ENCODE measurements at places on chromosomes 7 and 10.

GRCh38 chr7:44787041-44787440 lies 9.4 kb upstream of the PPIA start:
- H3K4me1 ChIP-seq: no peaks in the 10 kb centered on the region
- H3K27ac ChIP-seq: no peak overlapping the region
- H3K4me3 ChIP-seq: no peak overlapping the region
- DNase-seq: no peak
- no peaks in the 10 kb centered on the region for H3K27me3 ChIP-seq
- H3K36me3 ChIP-seq: no peaks in the 10 kb centered on the region

DNA sequence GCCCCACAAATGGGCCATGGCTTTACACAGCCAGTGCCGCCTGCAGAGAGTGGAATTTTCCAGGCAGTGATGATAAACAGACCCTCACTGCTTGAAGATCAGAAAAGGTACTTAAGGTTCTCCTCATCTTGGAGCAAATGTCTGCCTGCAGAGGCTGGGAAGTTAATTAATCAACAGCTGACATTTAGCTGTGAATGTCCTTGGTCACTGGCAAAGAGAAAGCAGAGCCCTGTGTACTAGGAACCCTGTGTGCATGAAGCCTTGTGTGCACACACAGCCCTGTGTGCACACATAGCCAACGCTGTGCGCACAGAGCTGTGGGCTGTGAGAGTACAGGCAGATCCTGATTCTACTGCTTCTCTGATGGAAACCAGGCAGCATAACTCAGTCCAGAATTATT lies 291.6 kb upstream of the MKI67 start:
- H3K36me3 ChIP-seq: no peaks in the 10 kb centered on the region
- H3K27ac ChIP-seq: no peak overlapping the region
- no peaks in the 10 kb centered on the region for H3K27me3 ChIP-seq
- no peaks in the 10 kb centered on the region for H3K4me1 ChIP-seq
- no peak for DNase-seq

DNA sequence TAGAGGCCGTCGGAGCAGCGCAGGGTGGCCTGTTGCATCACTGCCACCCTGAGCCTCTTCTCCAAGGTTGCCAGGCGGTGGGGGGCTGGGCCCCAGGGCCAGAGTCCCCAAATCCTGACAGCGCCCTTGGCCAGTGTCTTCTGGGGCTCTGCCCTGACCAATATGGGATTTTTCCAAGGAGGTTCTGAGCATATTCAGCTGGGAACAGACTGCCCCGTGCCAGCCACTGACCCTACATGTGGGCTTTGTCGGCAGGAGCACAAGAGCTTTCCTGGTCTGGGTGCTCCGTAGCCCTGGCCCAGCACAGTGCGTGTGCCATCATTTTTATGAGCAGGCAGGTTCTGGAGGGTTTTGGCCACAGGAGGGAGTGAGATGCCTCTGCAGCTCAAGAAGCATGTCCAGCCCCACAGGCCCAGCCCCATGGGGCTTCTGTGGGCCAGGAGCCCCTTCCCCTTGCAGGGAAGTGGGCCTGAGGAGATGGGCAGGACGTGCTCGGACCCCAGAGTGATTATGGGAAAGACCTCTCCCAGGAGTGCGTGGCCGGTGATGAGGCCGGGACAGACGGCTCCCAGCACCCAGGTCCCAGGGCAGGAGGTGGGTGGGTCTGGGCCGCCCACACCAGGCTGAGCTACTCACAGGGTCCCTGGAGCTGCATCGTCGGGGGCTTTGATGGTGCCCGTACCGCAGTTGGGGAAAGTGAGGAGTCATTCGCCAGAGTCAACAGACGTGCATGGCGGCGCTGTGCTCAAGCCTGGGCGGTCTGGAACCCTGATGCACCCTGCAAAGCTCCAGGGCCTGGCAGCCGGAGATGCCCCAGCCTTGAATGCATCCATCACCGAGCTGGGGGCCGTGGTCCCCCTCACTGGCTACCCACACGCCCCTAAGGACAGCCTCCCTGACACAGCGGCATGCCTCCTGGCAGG lies 66.6 kb downstream of the PWWP2B start:
- H3K27ac ChIP-seq: no peak overlapping the region
- no peak for DNase-seq
- H3K4me3 ChIP-seq: no peak overlapping the region
- no peaks in the 10 kb centered on the region for H3K27me3 ChIP-seq
- H3K36me3 ChIP-seq: no peaks in the 10 kb centered on the region
- H3K4me1 ChIP-seq: no peaks in the 10 kb centered on the region

DNA sequence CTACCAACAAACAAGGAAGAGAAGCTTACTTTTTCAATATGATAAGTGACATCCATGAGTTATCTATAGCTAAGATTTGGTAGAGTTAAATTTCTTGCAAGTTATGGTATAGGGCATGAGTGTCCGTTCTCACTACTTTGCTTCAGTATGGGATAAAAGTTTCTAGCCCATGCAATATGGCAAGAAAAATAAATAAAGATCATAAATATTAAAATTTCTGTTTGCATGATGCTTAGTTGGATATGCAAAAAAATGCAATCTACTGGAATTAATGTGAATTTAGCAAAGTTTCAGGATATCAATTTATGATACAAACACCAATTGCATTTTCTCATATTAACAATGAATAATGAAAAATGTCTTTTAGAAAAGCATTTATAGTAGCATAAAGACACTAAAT lies 148.7 kb upstream of the ADARB2 start:
- H3K4me3 ChIP-seq: no peak overlapping the region
- DNase-seq: no peak
- H3K36me3 ChIP-seq: no peaks in the 10 kb centered on the region
- no peaks in the 10 kb centered on the region for H3K27me3 ChIP-seq

- no peak for DNase-seq
- no peak overlapping the region for H3K27ac ChIP-seq
- no peaks in the 10 kb centered on the region for H3K27me3 ChIP-seq
- no peak overlapping the region for H3K4me3 ChIP-seq
- H3K4me1 ChIP-seq: no peaks in the 10 kb centered on the region
- H3K36me3 ChIP-seq: peaks cover 28% of the 10 kb centered on the region
These were observed 105.0 kb downstream of the PHTF2 start for GRCh38 chr7:77903597-77903996.

GRCh38 chr10:20962165-20962564 lies 65.1 kb upstream of the NEBL start:
- DNase-seq: no peak
- no peaks in the 10 kb centered on the region for H3K4me1 ChIP-seq
- H3K27ac ChIP-seq: no peak overlapping the region
- no peak overlapping the region for H3K4me3 ChIP-seq
- H3K36me3 ChIP-seq: no peaks in the 10 kb centered on the region

GRCh38 chr10:129880191-129880870 lies 83.7 kb downstream of the EBF3 start:
- no peak for DNase-seq
- no peak overlapping the region for H3K27ac ChIP-seq
- no peaks in the 10 kb centered on the region for H3K36me3 ChIP-seq
- H3K4me3 ChIP-seq: no peak overlapping the region

DNA sequence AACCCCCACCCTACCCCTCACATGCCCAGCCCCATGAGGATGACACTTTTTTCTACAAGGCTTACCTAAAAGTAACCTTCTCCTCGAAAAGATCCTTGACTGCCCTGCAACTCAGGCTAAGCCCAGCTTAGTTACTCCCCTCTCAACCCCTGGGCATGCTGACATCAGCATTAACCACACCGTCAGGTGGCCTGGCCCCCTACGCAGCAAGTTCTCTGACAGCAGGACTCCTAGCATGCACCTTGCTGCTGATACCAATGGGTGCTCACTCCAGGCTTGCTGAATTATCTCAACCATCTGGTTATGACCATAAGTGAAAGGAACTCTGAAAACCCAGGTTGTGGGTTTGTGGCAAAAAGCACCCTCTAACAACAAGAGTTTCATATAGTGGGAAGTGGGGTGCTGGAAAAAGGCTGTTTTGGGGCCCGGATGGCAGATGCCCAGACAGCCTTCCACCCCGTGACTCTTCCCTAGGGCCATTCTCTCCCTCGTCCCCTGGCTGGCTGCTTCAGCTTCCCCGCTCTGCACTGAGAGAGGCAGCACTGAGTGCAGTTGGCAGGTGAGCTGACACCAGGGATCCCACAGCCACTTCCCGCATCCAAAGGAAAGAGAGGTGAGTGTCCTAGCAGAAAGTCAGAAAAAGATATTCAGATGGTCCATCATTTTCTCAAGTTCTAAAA lies 518.9 kb downstream of the KCNMA1 start:
- H3K27ac ChIP-seq: no peak overlapping the region
- no peak overlapping the region for H3K4me3 ChIP-seq
- no peak for DNase-seq
- H3K4me1 ChIP-seq: no peaks in the 10 kb centered on the region
- peaks cover 16% of the 10 kb centered on the region for H3K27me3 ChIP-seq
- H3K36me3 ChIP-seq: no peaks in the 10 kb centered on the region

DNA sequence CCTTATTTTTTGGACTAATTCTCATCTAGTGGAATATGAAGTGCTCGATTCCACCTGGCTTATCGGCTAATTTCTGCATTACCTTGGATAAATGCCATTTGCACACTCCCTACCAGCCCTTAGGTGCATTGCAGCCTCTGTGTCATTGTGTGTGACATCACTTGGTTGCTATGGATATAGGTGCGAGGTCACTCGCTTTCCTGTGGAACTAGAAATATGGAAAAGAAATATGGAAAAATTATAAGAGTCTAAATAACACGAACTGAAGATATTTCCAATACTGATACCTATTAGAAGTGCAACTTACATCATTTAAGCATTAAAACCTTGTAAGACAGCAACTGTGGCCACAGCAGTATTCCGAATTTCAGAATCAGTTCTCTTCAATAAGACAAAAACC lies 2.0 kb downstream of the YWHAG start:
- H3K36me3 ChIP-seq: peaks cover 46% of the 10 kb centered on the region
- DNase-seq: no peak
- no peaks in the 10 kb centered on the region for H3K27me3 ChIP-seq
- peak overlapping the region; percentile 96 for H3K4me3 ChIP-seq
- H3K27ac ChIP-seq: peak overlapping the region; percentile 95

GRCh38 chr10:52539463-52539862 lies 225.4 kb downstream of the DKK1 start:
- DNase-seq: no peak
- no peak overlapping the region for H3K4me3 ChIP-seq
- no peak overlapping the region for H3K27ac ChIP-seq

GRCh38 chr7:142774826-142775225 lies 4.1 kb downstream of the PRSS2 start:
- H3K36me3 ChIP-seq: no peaks in the 10 kb centered on the region
- H3K27me3 ChIP-seq: no peaks in the 10 kb centered on the region
- no peak overlapping the region for H3K4me3 ChIP-seq
- no peaks in the 10 kb centered on the region for H3K4me1 ChIP-seq
- DNase-seq: no peak

GRCh38 chr7:153657182-153657800 lies 394.9 kb upstream of the DPP6 start:
- H3K4me3 ChIP-seq: no peak overlapping the region
- no peaks in the 10 kb centered on the region for H3K27me3 ChIP-seq
- H3K4me1 ChIP-seq: no peaks in the 10 kb centered on the region
- DNase-seq: no peak
- H3K36me3 ChIP-seq: no peaks in the 10 kb centered on the region

GRCh38 chr10:5411941-5412276 lies 448 bp upstream of the NET1 start:
- peaks cover 27% of the 10 kb centered on the region for H3K4me1 ChIP-seq
- H3K27me3 ChIP-seq: peaks cover 2% of the 10 kb centered on the region
- peak overlapping the region; percentile 87 for H3K27ac ChIP-seq
- H3K4me3 ChIP-seq: peak overlapping the region; percentile 95
- DNase-seq: no peak

GRCh38 chr7:50610521-50611277 lies 45.5 kb upstream of the DDC start:
- H3K27ac ChIP-seq: peak overlapping the region; percentile 75
- H3K27me3 ChIP-seq: no peaks in the 10 kb centered on the region
- H3K4me1 ChIP-seq: peaks cover 52% of the 10 kb centered on the region
- H3K36me3 ChIP-seq: no peaks in the 10 kb centered on the region
- peak; percentile 72 for DNase-seq

DNA sequence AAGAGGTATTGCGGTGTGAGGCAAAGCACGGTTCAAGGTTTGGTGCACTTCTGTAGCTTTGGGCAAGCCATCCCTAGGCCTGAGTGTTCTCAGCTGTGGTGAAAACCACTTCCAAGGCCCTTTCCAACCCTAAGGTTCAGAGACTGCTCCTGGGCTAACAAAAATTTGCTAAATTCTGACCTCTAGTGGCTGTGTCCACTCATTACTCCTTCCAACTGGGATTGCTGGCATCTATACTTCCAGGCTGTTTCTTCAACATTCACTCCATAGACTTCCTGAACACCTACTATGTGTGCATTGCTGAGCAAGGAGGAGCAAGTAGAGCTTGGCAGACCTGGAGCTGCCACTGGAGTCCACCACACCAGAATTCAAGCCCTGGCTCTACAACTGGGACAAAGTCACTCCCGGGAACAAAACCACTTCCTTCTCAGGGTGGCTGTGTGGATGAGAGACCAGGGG lies 29.3 kb upstream of the SH3PXD2A start:
- DNase-seq: peak; percentile 55
- H3K36me3 ChIP-seq: peaks cover 55% of the 10 kb centered on the region
- no peak overlapping the region for H3K4me3 ChIP-seq
- H3K27me3 ChIP-seq: no peaks in the 10 kb centered on the region
- H3K4me1 ChIP-seq: no peaks in the 10 kb centered on the region
- no peak overlapping the region for H3K27ac ChIP-seq

DNA sequence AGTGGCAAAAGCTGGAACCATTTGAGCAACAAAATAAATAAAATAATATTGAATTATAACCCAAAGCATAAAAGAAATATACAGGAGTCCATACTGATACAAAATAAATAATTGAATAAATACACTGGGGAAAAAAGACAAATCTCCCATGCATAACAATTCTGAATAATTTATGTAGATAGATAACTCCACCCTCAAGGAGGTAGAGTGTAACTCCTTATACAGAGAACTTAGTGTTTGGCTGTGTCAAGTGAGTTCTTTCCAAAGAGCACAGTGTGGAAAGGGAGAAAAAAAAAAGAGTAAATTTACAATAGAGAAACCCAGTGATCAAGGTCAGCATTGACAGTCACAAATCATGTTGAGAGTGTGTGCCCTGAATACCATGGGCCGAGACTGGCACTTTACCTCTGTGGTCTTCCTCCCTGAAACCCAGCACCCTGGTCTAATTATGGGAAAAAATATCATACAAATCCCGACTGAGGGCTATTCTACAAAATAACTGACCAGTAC lies 5.5 kb downstream of the PIK3AP1 start:
- peaks cover 29% of the 10 kb centered on the region for H3K4me1 ChIP-seq
- DNase-seq: no peak
- H3K27me3 ChIP-seq: no peaks in the 10 kb centered on the region

GRCh38 chr7:47447621-47448349 lies 134.1 kb downstream of the TNS3 start:
- no peak overlapping the region for H3K27ac ChIP-seq
- no peak overlapping the region for H3K4me3 ChIP-seq
- no peaks in the 10 kb centered on the region for H3K36me3 ChIP-seq

DNA sequence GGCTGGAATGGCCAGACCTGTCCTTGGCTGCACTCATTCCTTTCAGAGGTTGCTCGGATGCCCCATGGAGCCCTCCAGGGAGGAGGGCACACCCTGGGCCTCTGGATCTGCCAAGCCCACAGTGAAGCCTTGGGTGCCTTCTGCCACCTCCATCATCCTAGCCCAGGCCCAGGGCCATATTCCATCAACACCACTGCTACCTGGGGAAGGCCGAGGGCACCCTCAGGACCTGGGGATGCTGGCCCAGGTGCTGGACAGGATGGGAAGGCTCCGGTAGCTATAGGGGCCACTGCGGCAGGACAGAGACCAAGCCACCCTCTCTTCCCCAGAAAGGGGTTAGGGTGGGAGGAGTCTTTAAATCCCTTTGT lies 810 bp downstream of the OPN4 start:
- no peaks in the 10 kb centered on the region for H3K36me3 ChIP-seq
- DNase-seq: no peak
- no peak overlapping the region for H3K27ac ChIP-seq

GRCh38 chr10:96501985-96502384 lies 11.7 kb downstream of the TLL2 start:
- H3K4me3 ChIP-seq: no peak overlapping the region
- no peaks in the 10 kb centered on the region for H3K36me3 ChIP-seq
- no peak overlapping the region for H3K27ac ChIP-seq
- DNase-seq: no peak
- peaks cover 3% of the 10 kb centered on the region for H3K27me3 ChIP-seq
